ENCODE measurements at places on chromosomes 2 and 18.

DNA sequence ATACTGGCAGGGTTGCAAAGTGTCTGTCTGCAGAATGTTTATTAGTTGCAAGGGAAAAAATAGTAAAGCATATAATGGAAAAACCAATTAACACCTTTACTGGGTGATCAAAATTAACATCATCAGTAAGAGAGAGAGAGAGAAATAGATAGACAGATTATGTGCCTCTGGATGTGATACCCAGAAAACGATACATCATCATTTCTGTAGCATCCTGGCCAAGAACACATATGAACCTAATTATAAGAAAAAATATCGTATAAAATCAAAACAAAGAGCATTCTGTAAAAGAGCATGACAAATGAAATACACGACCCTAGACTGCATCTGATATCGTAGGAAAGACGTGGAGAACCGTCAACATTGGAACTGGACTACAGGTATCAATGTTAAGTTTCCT is 64.6 kb downstream of the SMC6 start:
- DNase-seq = no peak

DNA sequence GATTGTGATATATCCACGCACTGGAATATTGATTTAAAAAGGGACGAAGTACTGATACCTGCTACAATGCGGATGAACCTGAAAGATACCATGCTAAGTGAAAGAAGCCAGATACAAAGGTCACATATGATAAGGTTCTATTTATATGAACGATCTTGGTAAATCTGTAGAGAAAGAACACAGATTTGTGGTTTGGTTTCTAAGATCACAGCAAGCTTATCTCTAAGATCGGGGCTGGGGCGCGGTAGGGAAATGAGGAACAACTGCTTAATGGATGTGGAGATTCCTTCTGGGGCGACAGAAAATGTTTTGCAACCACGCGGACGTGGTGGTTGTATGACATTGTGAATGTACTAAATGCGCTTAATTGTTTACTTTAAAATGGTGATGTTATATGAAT is 60.1 kb downstream of the NEDD4L start:
- DNase-seq = peak; percentile 21

- DNase-seq = no peak
Measured at GRCh38 chr18:59620381-59620780, 76.8 kb downstream of the CCBE1 start.

DNA sequence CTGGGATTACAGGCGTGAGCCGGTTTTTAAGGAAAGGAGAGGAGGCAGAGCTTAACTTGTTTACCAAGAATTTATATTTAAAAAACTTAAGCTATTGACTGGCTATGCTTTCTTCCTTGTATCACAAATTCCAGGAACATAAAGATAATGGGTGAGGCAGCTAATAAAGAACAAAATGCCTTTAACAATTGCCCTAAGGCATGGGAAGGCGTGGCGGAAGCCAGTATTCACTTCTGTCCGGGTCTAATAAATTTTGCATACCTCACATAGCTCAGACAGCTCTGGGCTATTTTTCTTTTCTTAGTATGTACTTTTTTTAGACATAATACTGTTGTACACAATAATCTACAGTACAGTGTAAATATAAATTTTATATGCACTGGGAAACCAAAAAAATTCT is 1.0 kb upstream of the LDAH start:
- DNase-seq = no peak

- DNase-seq = no peak
Measured at GRCh38 chr18:32258148-32258547, 68.3 kb downstream of the MEP1B start.

DNA sequence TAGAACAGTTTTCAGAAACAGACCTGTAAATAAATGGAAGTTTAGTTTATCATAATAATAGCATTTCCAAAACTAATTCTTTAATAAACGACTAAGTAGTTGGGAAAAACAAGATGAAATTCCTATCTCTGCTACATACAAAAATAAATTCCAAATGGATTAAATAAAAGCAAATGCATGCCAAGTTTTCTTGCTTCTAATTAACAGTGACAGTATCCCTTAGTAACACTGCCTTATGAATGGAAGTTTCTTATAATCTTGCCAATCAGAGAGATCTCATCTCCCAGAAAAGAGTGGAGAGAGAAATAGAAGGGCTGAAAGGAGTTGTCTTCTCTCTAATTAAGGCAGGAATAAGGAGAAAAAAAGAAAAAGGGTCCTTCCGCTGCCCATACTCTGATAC is 133.9 kb downstream of the GFPT1 start:
- no peak for DNase-seq

All from suppressor macrophage treated with lipopolysaccharide for 1 hour (primary cell).